ENCODE measurements at places on chromosomes 2 and 18.

GRCh38 chr2:133152801-133153200, 415.5 kb downstream of the NCKAP5 start:
- DNase-seq, result no peak

DNA sequence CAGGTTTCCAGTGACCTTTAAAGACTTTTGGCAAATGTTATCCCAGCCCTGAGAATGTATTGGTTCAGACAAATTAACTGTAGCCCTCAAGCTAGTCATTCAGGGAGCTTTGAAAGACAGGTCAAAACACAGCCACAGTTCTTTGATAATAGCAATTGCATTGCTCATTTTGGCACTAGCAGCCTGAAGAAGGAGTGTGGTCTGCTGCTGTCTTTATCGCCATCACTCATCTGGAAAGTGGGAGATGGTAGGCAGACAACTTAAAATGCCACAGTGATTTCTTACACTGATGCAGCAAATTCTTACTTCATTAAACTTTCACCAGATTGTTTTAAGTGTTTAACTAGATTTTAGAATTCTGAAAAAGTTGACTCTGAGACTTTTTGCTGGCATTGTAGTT, 47.2 kb downstream of the DOK6 start:
- DNase-seq, result peak; percentile 11

- DNase-seq, result no peak
Observed at GRCh38 chr2:165924946-165925345, 28.6 kb downstream of the TTC21B start.

GRCh38 chr18:46702471-46702870, 45.5 kb upstream of the LOXHD1 start:
- DNase-seq, result no peak

- no peak for DNase-seq
Observed at GRCh38 chr2:33617401-33617800, 18.3 kb upstream of the FAM98A start.
